ENCODE measurements at places on chromosomes 7 and 10. TPM values are rescaled to one million over a fixed set of nuclear protein-coding genes. Genes with fewer than 3 reads are reported as not detected.

TMEM26 gene
- total RNA-seq, result not detected

RET gene
- total RNA-seq, result 0.12 TPM

PTF1A gene
- total RNA-seq, result not detected

GIMAP5 gene
- 44.4 TPM for total RNA-seq

ACTR3C gene
- 7.9 TPM for total RNA-seq

SLF2 gene
- total RNA-seq, result 34.9 TPM

NYAP1 gene
- 0.49 TPM for total RNA-seq

CREM gene
- 87.0 TPM for total RNA-seq

VIM gene
- 178 TPM for total RNA-seq

TWIST1 gene
- 7.5 TPM for total RNA-seq

DNA sequence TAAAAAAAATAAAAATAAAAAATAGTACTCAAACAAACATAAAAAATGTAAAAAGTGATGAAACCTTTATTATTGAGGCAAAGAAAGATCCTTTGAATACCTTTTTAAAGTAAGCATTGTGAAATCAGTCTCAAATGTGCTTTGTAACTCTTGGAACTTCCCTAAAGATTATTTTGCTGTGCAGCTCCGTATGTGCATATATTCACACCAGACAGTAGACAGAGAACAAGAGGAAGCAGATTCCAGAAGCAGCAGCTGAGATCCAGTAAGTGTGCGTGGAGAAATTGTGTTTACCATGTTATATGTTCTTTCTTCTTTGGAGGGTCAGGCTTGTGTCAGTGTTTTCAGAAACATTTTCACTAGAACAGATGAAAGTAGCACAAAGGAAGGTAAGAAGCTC, 324.9 kb downstream of the AGMO start:
- no peak for DNase-seq

DNA sequence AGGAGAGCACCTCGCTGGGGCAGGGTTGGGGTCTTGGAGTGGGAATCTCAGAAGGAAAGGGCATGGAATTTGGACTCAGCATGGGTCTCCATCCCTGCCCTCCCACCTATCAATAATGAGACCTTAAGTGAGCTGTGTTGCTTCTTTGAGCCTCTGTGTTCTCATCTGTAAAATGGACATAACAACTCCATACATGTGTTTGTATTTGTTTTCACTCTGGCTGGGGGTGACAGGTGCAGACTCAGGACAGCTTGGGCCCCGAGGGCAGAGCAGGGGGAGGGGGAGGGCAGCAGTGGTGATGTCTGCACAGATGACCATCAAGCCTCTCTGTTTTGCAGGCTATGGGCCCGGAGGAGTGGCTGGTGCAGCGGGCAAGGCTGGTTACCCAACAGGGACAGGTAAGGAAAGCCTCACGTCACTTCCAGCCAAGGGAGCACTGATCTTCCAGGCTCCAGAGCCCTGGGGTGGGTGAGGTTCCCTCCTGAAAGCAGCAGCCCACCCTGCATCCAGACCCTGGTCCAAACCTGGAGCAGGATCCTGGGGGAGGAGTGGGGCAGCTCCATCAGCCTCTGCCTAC, 19.9 kb downstream of the ELN start:
- DNase-seq, result no peak

- peak; percentile 82 for DNase-seq
These were observed 46.6 kb downstream of the CCSER2 start for GRCh38 chr10:84375011-84375410.

- no peak for DNase-seq
These were observed 8.2 kb upstream of the CXCL12 start for GRCh38 chr10:44393051-44393630.

GRCh38 chr7:94849636-94850208, 57.7 kb upstream of the PPP1R9A start:
- no peak for DNase-seq

GRCh38 chr10:103911021-103911459, 6.9 kb downstream of the STN1 start:
- peak; percentile 91 for DNase-seq

DNA sequence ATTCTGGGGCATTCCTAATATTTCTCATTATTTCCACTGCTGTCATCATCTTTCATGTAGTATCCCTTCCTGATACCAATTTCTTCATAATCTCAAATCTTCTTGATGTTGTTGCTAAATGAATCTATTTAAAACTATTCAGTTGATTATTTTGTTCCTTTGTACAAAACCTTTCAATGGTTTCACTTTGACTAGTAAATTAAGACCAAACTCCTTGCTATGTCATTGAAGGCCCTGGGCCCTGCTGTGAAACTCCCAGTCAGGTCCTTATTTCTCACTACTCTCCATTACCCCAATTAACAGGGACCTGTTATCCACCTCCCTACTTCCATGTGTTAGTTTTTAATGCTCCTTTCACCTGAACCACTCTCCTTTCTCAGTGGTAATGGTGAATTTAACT, 97.0 kb downstream of the CTTNBP2 start:
- no peak for DNase-seq

DNA sequence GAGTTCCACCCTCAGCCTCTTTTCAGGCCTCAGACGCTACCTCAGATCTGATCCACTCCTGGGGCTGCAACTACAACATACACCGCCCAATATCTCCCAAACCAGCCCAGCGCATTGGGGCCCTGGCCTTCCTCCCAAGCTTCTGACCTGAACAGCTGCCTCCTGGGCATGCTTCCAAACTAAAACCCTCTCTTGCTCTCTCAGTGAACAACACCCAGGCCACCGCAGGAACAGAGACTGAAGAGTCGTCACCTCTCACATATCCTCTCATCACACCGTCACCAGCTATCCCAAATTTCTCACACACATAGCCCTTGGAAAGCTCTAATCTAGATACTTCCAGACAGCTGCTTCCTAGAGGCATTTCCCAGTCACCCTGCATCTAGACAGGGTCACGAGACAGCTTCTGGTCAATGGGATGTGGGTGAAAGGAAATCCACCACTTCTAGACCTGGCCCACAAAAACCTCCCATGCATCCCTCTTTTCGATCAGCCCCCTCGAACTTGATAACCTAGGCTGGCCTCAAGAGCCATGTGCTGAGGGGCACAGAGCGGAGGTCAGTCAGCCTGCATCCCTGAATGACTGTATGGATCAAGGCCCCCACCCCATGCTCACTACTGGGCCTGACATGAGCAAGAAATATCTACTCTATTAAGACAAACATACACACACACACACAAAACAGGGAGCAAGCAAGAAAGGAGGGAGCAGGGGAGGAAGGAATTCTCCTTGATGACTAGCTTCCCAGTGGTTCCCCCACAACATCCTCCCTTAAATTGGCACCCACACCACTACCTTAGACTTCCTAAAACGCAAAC, 1.8 kb downstream of the PARP12 start:
- peak; percentile 62 for DNase-seq

- DNase-seq, result no peak
These were observed 27.3 kb downstream of the ADAP1 start for GRCh38 chr7:927031-927671.

DNA sequence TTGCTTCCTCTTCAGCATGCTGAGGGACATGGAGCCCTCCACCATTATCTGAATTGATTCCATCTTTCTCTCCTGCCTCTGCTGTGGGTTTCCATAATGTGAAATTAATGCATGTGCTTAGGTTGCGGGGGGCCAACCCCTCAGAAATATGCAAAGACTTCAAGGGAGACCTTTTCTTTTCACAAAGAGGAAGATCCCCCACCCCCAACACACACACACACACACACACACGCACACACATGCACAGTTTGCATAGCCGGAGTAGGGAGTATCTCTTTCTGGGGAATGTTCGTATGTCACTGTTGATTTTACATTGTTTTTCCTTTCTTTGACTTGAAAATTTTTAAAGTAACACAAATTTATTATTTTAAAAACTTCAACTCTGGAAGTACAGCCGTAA, 193.5 kb downstream of the MGMT start:
- DNase-seq, result peak; percentile 18

GRCh38 chr10:30617070-30617469, 12.5 kb downstream of the LYZL2 start:
- DNase-seq, result no peak

DNA sequence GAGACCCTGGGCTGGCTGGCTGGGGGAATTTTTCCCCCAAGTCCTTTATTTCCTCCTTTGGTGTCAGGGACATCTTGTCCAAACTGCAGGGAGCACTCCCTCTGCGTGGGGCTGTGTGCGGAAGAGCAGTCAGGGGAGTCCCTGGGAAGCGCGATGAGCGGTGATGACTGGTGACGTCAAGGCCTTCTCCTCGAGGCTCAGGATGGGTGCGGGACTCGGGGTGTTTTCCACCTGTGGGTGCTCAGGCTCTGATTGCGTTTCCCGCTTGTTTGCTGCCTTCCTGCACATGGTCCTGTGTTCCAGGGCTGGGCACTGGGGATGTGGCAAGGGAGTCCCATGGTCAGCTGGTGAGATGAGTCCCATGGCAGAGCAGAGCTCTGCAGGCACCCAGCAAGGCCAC, 101.2 kb downstream of the DOCK1 start:
- DNase-seq, result no peak

- no peak for DNase-seq
These were observed 143.0 kb downstream of the RSU1 start for GRCh38 chr10:16674147-16674703.

DNA sequence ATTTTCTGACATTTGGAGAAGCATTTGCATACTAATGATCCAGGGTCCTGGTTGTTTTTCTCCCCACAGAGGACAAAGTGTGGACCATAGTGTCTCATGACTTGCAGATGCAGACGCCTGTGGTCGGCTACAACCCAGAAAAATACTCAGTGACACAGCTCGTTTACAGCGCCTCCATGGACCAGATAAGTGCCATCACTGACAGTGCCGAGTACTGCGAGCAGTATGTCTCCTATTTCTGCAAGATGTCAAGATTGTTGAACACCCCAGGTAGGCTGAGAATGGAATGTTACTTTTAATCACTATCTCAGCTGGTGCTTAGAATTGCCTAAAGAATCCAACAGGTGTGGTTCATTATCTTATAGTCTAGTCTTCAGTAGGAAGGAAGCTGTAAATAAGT, 951.5 kb upstream of the C7orf33 start:
- no peak for DNase-seq

GRCh38 chr7:49389871-49390479, 383.5 kb upstream of the VWC2 start:
- no peak for DNase-seq

- peak; percentile 61 for DNase-seq
These were observed 51.4 kb upstream of the SCIN start for GRCh38 chr7:12518920-12519681.

- DNase-seq, result peak; percentile 25
These were observed 67.3 kb downstream of the NHLRC2 start for GRCh38 chr10:113921561-113922370.

- no peak for DNase-seq
These were observed 27.3 kb downstream of the GSDME start for GRCh38 chr7:24730018-24730369.

DNA sequence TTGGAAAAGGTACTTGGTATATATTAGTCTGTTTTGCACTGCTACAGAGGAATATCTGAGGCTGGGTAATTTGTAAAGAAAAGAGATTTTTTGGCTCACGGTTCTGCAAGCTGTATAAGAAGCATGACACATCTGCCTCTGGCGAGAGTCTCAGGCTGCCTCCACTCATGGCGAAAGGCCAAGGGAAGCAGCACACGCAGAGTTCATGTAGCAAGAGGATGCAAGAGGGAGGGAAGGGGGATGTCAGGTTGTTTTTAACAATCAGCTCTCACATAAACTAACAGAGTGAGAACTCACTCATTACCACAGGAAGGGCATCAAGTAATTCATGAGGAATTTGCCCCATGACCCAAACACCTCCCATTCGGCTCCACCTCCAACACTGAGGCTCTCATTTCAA, 484.8 kb upstream of the DPP6 start:
- no peak for DNase-seq

DNA sequence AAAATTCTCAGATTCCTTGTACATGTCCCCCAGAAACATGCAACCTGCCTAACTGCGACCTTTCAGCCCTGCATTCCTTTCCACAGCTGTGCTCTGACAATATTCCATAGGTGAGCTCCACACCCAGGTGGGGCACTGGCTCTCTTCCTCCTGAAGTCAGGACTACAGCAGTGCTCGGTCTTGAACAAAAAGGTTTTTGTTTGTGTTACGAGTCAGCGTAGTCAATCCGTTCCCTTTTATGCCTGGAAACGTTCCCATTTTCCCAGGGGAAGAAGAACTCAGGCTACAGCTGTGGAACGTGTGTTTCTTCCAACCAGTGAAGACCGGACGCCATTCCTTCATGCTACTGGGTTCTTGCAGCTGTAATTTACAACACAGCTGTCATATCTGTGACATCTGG, 52.4 kb upstream of the PFKP start:
- DNase-seq, result no peak

DNA sequence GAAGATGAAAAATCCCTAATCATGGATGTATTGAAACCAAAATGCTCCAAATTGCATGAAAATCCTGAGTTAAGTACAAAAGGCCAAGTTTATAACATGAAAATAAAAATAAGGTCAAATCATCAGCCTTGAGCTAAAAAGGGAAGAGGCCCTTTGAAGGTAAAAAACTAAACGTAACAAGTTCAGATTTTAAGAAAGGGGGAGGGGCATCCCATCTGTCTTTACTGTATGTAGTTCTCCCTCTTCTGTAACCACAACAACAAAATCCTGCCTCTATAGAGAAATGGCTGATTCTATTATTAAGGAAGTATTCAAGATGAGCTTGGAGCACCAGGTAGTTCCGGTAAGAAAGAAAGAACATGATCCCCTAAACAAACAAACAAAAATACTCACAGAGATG, 64.7 kb downstream of the TPK1 start:
- DNase-seq, result no peak

GRCh38 chr7:158278745-158279320, 308.8 kb downstream of the PTPRN2 start:
- DNase-seq, result no peak

DNA sequence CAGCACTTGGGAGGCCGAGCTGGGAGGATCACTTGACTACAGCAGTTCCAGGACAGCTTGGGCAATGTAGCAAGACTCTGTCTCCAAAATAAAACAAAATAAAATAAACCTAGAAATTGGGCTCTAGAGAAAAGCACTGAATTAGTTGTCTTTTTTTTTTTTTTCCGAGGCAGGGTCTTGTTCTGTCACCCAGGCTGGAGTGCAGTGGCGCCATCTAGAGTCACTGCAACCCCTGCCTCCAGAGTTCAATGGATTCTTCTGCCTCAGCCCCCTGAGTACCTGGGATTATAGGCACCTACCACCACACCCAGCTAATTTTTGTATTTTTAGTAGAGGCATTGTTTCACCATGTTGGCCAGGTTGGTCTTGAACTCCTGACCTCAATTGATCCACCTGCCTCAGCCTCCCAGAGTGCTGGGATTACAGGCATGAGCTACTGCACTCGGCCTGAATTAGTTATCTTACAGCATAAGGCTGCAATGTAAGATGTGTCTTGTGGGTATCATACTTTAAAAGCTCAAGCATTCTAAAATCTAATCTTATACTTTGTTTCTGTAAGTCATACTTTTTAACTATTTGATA, 12.8 kb downstream of the MEIG1 start:
- DNase-seq, result peak; percentile 85
